BJ (cell line): ENCODE measurements at places on chromosomes 1 and 21. TPM values are rescaled to one million over a fixed set of nuclear protein-coding genes. Genes with fewer than 3 reads are reported as not detected.
A peak's percentile ranks its signal among the peaks of the same experiment; 100 is the strongest.

GRCh38 chr21:33387294-33387693, 15.9 kb upstream of the IFNGR2 start:
- no peak for DNase-seq

Gene DRAXIN
- 0.01 TPM in 1 of 2 replicates, not detected in the other for polyA plus RNA-seq

DNA sequence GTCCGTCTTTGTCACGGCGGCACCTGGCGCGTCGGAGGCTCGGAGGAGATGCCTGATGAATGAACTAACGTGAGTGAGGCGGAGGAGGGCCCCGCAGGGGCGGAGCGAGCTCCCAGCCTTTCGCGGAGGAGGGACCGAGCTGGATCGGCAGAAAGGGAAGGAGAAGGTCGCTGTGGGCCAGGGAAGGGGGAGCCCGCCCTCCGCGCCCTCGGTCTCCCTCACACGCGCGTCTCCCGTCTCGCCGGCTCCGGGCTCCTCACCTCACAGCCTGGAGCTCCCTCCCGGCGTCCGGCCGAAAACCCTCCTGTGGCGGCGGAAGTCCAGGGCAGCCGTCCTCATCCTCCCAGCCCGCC, 519 bp downstream of the ZNF496 start:
- no peak for DNase-seq

GRCh38 chr1:245444945-245445344, 290.2 kb downstream of the KIF26B start:
- no peak for DNase-seq

- no peak for DNase-seq
Measured at GRCh38 chr1:221439008-221439746, 302.7 kb downstream of the DUSP10 start.

Gene ZNF697
- 3.2 and 5.7 TPM in 2 replicates for polyA plus RNA-seq

Gene SLC6A17
- polyA plus RNA-seq, result 0.85 and 1.6 TPM in 2 replicates

Gene TMEM52
- polyA plus RNA-seq, result 0.28 and 1.0 TPM in 2 replicates

Gene C8B
- not detected in 2 replicates for polyA plus RNA-seq

DNA sequence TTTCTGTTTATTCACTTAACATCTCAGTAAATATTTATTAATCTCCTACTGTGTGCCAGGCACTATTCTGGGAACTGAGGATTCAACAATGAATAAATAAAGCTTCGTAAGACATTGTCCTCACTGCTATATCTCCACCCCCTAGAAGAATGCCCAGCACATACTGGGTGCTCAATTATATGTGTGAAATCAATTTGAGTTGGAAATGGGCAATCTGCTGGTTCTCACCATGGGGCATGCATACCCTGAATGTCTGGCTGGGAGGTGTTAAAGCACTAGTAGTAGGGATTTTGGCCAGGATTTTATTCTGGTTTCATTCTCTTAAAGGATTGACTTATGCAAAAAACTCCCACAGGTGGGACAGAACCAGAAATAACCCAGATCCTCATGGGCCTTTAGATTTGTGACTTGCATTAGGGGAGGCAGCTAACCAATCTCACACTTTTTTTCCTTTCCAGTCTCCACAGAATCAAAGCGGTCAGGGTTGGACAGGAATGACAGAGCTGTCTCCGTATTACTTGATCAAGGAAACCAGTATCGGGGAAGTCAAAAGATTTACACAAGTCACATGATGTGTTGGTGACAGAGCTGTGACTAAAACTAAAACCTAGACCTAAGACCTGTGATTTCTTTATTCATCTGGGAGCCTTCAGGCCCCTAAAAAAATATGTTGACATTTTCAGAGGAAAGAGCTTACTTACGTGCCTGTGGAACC, 12.8 kb downstream of the GFI1 start:
- DNase-seq, result no peak

Gene CLDN14
- not detected in 2 replicates for polyA plus RNA-seq

- DNase-seq, result no peak
Measured at GRCh38 chr1:225848030-225848955, 33.9 kb downstream of the TMEM63A start.

DNA sequence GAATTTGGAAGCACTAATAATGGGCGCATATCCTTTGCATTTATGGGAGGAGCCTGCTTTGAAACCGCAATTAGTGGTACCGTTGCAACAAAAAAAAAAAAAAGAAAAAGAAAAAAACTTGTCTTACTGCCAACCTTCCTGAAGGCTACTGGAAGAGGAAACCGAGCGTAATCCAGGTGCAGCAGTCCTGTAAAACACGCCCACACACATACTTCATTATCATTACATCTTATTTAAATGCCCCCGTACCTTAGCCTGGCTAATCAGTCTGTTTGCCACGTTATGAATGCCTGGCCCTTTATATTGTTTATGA, 686 bp upstream of the ZNF281 start:
- DNase-seq, result no peak

DNA sequence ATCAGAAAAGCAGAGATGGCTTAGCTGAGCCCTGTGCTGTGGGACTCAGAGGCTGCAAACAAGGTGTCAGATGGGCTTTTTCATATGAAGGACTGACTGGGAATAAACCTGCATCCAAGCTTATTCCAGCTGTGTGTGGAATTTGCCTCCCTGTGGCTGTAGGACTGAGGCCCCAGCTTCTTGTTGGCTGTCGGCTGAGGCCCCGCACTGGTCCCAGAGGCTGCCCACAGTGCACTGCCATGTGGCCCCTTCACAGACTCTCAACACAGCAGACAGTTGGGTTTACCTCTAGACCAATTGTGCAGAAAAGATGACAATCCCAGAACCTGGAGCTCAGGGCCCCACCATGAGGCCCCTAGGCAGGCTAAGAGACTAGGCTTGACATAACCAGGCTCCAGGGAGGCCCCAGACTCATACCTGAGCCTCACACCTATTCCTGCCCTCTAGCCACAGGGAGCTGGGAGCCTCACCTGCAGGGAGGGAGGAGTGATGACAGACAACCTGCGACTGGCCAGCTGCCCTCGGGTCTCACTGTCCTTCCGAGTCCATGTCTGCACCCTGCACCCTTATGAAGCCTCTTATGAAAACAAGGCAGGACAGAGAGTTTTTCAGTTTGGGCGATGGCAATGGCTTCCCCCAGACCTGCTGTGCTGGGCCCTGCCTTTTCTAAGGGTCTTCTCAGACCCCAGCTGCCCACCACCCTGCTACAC, 615.5 kb downstream of the NPHP4 start:
- DNase-seq, result no peak

- no peak for DNase-seq
Measured at GRCh38 chr1:72830606-72831390, 548.5 kb upstream of the NEGR1 start.

- DNase-seq, result no peak
Measured at GRCh38 chr21:15306271-15306670, 241.5 kb upstream of the NRIP1 start.

- DNase-seq, result no peak
Measured at GRCh38 chr1:151039521-151039920, 3.1 kb downstream of the BNIPL start.

- DNase-seq, result no peak
Measured at GRCh38 chr1:203275656-203276272, 29.6 kb upstream of the BTG2 start.

DNA sequence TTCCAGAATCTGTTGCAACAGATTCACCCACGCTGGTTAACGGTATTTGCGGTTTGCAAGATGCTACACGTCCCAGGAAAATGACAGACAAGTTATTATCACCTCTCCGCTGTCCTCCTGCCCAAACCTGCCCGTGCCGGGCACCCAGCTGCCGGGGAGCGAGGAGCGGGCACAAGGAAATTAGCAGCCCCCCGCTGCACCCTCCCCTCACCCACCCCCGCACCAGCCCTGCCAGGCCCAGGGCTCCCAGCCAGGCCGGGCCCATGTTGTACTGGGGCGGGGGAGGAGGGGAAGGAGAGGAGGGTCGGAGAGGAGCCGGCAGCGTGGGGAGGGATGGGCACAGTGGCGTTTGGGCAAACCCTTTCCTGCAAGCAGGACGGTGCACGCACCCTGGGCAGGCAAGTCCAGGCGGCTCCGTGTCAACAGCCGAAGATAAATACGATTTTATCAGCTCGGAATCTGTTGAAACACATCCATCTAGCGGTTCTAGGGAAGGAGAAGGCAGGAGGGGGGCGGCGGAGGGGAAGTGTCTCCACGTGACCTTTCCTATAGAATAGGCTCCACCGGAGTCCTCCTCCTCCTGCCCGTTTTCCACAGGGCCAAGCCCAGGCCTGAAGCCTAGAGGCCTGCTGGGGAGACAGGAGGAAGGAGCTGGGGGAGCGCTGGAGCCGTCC, 35.1 kb upstream of the CCDC27 start:
- no peak for DNase-seq

DNA sequence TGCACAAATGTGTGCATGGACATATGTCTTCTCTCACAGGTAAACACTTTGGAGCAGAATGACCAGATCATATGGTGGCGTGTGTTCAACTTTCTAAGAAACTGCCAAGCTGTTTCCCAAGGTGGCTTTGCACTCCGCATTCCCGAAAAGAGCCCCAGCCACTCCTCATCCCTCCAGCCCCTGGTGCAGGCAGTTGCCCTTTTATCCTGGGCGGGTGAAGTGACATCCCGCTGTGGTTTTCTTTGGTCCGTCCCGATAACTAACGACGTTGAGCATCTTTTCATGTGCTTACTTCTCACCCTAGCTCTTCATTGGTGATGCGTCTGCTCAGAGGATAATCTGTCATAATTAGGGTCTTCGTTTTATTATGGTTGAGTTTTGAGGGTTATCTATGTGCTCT, 612.5 kb downstream of the MATN1 start:
- no peak for DNase-seq

Gene GBP5
- polyA plus RNA-seq, result not detected in 2 replicates

Gene KRTAP21-2
- polyA plus RNA-seq, result not detected in 2 replicates

GRCh38 chr21:41121785-41122415, 46.1 kb upstream of the BACE2 start:
- DNase-seq, result peak; percentile 32

Gene KCNE2
- polyA plus RNA-seq, result not detected in 2 replicates

- no peak for DNase-seq
Measured at GRCh38 chr1:204331847-204332487, 27.8 kb downstream of the PLEKHA6 start.

Gene KIF2C
- polyA plus RNA-seq, result 30.0 and 35.3 TPM in 2 replicates

Gene ASAP3
- polyA plus RNA-seq, result 22.6 and 33.9 TPM in 2 replicates

DNA sequence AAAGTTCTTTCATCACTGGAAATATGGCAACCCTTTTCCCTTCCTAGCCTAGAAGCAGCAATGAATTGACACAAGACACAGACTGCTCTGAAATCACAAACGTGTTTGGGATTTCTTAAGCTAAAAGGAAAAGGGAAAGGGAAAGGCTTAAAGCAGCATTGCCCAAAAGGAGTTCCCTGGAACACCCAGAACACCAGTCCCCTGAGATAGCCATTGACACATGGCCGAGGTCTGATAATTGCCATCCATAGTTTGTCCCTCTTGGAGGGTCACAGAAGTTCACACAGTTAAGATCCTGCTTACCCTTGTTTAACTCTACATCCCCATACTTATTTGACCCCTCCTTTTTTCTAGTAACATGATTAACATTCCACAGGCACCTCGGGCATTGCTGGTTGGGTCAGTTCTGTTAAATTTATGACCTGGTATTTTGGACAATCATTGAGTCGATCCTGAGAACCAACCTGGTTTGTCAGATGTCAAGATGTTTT, 72.9 kb downstream of the ZNF281 start:
- no peak for DNase-seq

DNA sequence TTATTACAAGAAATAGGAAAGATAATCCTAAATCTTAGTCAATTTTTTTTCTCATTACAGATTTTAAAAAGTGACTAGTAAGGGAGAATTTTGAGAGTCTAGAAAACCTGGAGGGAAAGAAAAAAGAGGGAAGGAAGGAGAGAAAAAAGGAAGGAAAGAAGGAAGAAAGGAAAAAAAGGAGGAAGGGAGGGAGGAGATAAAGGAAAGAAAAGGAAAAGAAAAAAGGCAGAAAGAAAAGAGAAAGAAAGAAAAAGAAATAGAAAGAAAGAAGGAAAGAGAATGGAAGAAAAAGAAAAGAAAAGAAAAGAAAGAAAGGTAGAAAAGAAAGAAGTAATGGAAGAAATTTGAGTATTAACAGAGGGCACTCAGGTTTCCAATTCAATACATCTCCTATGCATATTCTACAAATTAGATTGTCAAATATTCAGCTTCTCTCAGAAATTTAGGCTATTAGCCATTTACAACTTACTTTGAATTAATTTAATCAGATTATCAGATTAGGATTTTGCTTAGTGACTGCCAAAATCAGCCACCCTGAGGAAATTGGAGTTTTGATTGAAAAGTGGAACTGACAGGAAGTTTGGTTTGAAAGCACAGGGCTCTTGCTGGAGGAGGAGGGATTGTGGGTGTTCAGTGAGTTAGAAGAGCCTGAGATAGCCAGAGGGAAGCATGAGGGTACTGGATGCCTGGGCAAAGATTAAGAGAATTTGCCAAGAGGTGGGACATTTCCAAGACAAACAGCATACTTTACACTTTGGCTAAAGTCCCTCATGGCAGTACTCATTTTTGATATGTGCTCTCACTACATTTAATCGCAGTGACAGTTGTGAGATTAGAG, 677.8 kb downstream of the USP25 start:
- no peak for DNase-seq

DNA sequence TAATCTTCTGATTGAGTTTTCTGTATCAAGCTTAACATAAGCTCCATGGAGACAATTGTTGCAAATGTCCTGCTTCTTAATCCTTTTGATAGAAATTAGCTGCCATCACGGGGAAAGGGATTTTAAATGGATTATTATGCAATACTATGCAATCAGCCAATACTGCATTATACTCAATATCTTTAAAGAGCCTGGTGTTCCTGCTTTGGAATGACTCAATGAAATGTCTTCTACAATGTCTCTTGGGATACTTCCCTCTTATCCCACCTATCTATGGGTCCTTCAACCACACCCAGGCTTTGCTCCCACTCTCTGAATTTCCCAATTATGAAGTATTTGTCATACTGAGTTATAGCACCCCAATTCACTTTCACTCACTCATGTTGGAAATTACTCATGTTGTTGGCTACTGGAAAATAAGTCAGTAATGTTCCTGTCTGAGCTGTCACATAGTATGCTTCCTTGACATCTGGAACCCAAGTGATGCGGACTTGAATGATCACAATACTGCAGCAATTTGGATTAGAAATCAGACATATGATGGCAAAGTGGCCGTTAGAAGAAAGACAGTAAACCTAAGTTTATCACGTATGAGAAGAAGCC, 85.0 kb downstream of the TPR start:
- no peak for DNase-seq
